CD14-positive monocyte (primary cell): ENCODE measurements at places on chromosomes 6 and 20.

GRCh38 chr20:50987493-50988210, 29.0 kb downstream of the MOCS3 start:
- peak; percentile 59 for DNase-seq

GRCh38 chr6:157316871-157317814, 6.2 kb downstream of the TMEM242 start:
- peak; percentile 93 for DNase-seq

DNA sequence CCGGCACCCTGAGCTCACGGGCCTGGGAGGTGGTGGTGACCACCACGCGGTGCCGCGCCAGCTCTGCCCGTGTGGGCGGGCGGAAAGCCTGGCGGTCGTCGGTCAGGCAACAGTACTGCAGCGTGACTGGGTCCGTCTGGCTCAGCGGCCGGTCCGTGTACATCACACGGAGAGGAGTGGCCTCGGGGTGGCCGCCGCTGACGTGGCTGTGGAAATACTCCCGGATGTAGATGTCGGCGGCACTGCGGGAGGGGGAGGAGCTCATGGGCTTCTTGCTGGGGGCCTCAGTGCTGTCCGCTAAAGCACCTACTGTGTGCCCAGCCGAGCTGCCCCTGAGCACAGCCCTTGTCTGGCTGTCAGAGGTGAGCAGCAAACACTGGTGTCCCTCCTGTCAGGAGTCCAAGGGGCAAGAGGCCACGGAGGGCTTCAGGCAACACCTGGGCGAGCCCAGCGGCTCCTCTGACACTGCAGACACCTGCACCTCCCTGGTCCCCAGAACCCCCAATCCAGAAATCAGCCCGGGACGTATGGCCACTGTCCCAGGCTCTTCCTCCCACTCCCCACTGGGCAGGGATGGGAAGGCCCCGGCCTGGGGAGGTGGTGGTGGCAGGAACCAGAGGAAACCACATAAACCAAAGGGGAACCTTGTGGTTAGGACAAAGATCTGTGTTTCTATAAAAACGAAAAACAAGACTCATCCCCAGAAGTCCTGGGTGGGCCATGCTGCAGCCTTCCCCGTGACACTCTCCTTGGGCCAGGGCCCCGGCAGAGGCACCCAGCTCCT, 6.5 kb downstream of the HELZ2 start:
- peak; percentile 88 for DNase-seq

GRCh38 chr6:104682722-104683643, 176.7 kb downstream of the HACE1 start:
- DNase-seq, result peak; percentile 37

DNA sequence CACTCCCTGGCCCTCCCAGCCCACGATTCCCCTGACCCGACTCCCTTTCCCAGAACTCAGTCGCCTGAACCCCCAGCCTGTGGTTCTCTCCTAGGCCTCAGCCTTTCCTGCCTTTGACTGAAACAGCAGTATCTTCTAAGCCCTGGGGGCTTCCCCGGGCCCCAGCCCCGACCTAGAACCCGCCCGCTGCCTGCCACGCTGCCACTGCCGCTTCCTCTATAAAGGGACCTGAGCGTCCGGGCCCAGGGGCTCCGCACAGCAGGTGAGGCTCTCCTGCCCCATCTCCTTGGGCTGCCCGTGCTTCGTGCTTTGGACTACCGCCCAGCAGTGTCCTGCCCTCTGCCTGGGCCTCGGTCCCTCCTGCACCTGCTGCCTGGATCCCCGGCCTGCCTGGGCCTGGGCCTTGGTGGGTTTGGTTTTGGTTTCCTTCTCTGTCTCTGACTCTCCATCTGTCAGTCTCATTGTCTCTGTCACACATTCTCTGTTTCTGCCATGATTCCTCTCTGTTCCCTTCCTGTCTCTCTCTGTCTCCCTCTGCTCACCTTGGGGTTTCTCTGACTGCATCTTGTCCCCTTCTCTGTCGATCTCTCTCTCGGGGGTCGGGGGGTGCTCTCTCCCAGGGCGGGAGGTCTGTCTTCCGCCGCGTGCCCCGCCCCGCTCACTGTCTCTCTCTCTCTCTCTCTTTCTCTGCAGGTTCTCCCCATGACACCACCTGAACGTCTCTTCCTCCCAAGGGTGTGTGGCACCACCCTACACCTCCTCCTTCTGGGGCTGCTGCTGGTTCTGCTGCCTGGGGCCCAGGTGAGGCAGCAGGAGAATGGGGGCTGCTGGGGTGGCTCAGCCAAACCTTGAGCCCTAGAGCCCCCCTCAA, at the start of gene LTA:
TSS of gene LTA (plus strand) at position 249 of the 871 bp plus-strand sequence. CDS start at position 703, 454 bp downstream.
- no peak for DNase-seq

- DNase-seq, result no peak
Measured at GRCh38 chr20:58524814-58525213, 9.6 kb upstream of the APCDD1L start.

DNA sequence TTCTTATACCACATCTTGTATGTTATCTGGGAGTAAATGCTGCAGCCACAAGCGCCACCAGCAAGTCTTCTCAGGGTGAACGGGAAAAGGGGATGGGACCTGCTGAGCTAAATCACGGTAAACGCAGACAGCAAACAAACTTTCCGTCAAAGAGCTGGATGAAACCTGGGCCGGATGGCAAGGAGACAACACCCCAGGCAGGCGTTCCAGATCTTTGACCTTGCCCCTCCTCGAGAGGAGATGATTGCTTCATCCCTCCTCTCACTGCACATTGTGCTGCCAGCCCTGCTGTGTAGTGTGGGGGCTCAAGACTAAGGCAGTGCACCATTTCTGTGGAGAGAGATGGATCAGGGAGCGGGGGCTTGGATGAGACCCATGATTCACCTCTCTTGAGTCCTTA, 9.8 kb downstream of the RAET1E start:
- no peak for DNase-seq

DNA sequence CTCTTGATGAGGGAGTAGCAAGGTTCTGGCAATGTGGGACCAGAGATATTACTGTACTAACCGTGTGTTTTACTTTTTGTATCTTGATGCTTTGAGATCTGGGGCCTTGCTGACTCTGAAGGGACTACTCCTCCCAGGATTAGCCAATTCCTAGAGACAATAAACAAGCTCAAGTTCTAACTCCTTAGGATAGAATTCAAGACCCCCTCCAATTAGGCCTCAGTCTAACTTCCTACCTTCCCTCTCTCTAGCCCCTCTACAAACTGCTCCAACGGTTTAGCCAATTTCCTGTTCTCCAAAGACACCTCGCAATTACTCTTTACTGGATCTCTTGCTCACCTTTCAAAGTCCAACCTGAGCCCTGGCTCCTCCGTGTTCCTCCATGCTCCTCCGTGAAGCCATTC, 158.7 kb upstream of the JARID2 start:
- no peak for DNase-seq

- DNase-seq, result no peak
Measured at GRCh38 chr6:7901780-7902179, 8.8 kb downstream of the TXNDC5 start.

DNA sequence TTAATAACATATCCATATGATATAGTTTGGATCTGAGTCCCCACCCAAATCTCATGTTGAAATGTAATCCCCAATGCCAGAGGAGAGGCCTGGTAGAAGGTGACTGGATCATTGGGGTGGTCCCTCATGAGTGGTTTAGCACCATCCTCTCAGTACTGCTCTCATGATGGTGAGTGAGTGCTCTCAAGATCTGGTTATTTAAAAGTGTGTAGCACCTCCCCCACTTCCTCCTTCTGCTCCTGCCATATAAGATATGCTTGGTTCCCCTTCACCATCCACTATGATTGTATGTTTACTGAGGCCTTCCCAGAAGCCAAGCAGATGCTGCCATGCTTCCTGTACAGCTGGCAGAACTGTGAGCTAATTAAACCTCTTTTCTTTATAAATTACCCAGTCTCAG, 22.9 kb downstream of the IRF4 start:
- no peak for DNase-seq

GRCh38 chr6:27238010-27238983, 9.2 kb upstream of the PRSS16 start:
- no peak for DNase-seq

DNA sequence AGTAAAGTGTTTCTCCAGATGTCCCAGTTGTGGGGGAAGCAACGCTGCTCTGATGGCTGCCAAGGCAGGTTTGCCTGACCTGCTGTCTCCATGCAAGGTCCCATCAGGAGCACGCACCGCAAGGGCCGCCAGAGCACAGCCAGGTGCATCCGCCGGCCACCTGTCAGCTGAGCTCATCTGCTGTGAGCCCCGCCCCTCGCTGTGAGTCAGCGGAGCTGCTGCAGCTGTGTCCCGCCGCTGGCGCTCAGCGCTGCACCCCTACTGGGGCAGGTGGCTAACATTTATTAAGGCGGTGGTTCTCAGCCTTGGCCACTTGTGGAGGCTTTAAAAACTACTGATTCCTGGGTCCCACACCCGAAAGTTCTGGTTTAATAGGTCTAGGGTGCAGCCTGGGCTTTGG, 225.7 kb downstream of the UST start:
- no peak for DNase-seq

DNA sequence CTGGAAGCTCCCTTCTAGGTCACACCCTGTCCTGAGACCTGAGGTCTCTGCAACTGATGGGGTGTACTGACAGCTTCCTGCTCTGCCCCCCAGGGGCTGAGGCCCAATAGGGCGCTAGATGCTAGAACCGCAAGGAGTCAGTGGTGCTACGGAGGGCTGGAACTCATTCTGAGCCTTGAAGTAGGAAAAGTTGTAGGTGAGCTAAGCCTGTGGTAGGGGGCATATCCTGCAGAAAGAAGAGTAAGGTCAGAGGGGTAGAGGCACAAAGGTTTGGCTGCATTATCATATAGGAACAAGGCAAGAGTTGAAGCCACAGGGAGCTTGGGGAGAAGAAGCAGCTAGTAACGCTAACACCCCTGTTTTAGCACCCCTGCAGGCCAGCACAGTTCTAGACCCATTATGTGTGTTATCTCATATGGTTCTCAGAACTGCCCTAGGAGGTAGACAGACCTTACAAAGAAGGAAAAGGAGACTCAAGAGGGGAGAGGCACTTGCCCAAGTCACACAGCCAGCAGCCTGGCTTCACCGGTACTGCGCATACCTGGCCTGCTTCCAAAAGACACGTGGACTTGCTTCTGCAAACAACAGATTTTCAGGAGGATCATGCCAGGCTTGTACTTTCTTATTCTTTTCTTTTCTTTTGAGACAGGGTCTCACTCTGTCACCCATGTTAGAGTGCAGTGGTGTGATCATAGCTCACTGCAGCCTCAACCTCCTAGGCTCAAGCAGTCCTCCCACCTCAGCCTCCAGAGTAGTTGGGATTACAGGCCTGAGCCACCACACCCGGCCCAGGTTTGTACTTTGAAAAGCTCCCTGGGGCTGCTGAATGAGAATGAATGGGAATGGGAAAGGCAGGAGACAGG, 156.1 kb downstream of the MRPL14 start:
- DNase-seq, result no peak

DNA sequence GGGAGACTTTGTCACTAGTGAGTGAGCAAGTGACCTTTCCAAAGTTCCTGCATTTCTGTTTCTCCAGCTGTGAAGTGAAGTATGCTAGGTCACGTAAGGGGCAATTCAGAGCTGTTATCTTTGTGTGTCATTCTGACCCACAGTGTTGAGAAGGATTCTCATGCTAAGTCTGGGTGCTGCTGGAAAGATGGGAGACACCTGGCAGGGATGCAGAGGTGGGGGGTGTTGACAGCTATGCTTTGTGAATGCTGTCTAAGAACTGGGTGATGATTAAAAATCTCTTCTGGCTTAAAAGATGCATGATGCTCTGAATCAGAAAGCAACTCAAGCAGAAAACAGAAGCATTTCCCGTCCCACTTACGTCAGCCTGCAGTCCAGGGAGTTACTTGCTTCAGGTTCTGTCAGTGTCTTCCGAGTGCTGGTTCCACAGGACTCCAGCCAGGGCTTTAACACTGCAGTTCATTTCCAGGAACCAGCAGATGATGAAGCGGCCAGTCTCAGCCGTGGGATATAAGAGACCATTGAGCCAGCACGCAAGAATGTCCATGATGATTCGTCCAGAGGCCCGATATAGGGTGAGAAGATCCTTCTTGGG, 30.9 kb upstream of the ASXL1 start:
- DNase-seq, result no peak

DNA sequence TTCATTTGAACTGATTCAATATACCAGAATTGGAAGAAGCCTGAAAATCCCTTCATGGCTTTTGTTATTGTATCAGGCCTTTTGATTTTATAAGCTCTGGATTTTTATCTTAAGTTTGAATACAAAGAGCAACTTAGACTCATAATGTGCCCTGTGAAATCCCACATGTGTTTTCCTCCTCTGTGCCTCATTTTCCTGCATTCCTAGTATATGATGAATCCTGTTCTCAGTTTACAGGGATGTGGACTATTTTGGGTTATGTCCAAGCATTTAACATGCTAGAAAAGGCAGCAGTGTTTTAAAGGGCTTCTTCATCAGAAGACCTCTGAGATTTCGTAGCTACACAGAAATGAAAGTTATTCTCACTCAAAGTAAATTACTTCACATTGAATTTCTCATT, 455.0 kb downstream of the RFPL4B start:
- no peak for DNase-seq

GRCh38 chr6:137766596-137767370, 100.3 kb upstream of the TNFAIP3 start:
- no peak for DNase-seq

- DNase-seq, result no peak
Measured at GRCh38 chr6:122563364-122564052, 46.7 kb upstream of the PKIB start.

DNA sequence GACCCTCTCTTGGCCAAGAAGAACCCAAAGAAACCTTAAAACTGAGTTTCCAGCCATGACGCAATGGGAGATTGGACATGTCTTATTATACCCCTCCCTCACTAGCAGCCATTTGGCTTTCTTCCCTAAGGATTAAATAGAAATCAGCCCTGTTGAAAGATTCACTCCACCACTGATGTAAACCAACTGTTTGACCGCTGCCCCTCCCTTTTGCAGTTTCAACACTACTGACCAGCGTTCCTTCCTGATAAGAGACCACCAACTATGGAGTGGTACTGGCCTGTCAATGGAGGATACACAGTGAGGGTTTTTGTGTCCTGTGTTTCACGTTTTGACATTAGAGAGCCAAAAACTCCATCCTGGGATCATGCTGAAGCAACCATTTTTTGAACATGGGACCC, 53.2 kb upstream of the CD2AP start:
- DNase-seq, result no peak

DNA sequence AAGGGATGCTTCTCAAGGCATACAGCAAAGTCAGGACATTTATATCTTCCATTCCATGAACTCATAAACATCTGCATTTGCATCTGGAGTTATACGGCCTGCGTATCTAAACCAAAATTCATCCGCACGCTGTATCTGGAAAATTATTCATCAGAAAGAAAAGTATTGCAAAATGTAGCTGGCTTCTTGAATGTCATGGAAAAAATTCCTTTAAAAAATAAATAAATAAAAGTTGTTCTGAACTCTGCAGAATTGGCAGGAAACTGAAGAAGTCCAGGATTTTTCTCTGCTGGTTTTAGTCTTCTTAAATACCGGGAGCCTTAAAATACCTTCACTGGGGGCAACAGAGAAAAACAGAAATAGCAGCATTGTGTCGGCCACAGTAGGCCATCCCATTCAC, 23.7 kb upstream of the FOXF2 start:
- no peak for DNase-seq

- DNase-seq, result no peak
Measured at GRCh38 chr6:109686566-109687265, 4.3 kb downstream of the AK9 start.

- peak; percentile 19 for DNase-seq
Measured at GRCh38 chr6:7424967-7425807, 35.6 kb downstream of the RIOK1 start.

- DNase-seq, result no peak
Measured at GRCh38 chr20:38454556-38455473, 17.8 kb upstream of the RALGAPB start.

GRCh38 chr6:27025351-27025750, 222.2 kb upstream of the PRSS16 start:
- DNase-seq, result no peak
